SK-N-MC (cell line): ENCODE measurements at places on chromosomes 11 and 22.

- DNase-seq, result no peak
Measured at GRCh38 chr11:43217849-43218248, 93.9 kb upstream of the API5 start.

DNA sequence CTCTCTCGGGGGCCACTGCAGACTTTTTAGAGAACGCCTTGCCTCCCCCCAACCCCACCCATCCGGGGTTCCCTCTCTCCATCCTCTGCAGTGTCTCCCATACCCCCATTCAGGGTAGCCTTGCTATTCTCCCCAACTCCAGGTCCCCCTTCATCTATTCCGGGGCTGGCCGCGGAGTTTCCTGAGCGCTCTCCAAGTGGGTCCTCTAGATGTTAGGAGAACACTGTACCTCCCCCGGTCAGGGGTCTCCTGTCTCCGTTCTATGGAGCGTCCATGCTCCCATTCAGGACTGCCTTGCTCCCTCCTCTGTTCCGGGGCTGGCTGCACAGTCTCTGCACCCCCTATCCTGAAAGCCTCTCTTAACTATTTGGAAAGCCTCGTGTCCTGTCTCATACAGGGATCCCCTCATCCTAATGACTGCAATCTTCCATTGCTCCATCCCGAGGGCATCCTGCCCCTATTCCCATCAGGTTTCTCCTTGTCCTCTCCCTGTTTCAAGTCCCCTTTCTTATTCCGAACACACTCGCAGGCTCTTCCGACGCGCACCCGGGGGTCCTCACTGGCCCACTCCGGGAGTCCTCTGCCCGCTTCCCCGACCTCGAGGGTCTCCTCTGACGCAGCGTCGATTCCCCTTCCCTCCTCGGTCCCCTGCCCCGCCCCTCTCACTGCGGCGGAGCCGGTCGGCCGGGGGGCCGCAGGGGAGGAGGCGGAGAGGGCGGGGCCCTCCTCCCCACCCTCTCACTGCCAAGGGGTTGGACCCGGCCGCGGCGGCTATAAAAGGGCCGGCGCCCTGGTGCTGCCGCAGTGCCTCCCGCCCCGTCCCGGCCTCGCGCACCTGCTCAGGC, at the start of gene NEFH:
Gene NEFH (plus strand): TSS at position 802 of the 845 bp plus-strand sequence. CDS start 45 bp downstream, outside the sequence.
- no peak for DNase-seq

GRCh38 chr11:78690352-78690987, 115.8 kb upstream of the NARS2 start:
- DNase-seq, result no peak

DNA sequence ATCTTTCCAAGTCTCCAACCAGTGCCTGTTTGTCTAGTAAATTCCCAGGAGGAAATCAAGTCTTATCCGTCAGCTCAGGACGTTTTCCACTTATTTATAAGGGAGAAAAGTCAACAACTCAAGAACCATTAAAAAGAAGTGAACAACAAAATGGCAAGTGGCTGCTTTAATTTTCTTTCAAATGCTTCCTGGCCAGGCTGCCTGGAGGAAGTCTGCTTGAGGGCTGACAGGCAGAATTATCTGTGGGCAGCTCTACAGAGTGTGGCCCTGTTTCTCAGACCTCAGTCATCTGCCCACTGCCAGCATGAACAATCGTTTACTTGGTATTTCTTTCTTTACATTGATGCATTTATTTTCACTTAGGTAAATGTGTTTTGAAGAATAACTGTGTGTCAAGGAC, 281.9 kb upstream of the ISX start:
- DNase-seq, result no peak

DNA sequence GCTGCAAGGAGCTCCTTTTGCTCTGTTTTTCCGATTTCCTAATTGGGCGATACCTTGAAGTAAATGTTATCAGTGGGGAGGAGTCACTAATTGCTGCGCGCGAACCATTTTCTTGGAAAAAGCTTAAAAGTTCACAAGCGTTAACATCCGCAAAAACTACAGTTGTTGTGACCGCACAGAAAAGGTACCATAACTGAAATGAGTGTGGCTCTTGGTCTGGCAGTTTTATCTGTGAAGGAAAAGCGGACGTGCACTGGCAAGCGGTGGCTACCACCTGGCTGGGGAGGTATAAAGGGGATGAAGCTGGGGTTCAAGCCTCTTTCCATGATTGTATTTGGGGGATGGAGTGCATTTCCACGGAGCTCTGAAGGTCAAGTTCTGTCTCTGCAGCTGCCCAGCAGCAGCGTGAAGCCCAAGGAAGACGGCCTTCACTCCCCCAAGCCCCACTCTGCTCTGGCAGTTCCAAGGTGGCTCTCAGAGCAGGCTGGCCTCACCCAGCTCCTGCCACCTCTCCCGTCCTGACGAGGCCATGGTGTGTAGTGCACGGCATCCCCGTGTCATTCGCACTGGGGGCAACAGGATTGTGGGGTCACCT, 27.5 kb downstream of the MOV10L1 start:
- DNase-seq, result no peak

DNA sequence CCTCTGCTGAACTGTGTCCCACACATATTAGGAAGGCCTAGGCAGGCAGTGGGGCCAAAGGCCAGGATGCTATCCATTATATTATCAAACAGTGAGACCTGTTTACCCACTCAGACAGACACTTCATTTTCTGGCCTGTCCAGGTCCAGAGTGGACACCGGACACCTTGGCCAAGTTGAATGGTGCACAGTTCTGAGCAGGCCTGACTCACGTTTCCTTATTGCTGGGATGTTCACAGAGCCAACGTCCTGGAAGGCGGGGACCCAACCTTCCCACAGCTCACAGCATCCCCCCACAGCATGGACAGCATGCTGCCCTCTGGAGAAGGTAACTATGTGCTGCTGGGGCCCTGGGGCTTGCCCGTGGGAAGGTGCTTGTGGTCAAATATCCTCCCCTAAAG, 86.6 kb downstream of the BTBD10 start:
- no peak for DNase-seq

GRCh38 chr11:58027341-58027740, 3.4 kb upstream of the OR6Q1 start:
- DNase-seq, result peak; percentile 59

GRCh38 chr22:19998232-19998951, 18.2 kb downstream of the ARVCF start:
- no peak for DNase-seq

DNA sequence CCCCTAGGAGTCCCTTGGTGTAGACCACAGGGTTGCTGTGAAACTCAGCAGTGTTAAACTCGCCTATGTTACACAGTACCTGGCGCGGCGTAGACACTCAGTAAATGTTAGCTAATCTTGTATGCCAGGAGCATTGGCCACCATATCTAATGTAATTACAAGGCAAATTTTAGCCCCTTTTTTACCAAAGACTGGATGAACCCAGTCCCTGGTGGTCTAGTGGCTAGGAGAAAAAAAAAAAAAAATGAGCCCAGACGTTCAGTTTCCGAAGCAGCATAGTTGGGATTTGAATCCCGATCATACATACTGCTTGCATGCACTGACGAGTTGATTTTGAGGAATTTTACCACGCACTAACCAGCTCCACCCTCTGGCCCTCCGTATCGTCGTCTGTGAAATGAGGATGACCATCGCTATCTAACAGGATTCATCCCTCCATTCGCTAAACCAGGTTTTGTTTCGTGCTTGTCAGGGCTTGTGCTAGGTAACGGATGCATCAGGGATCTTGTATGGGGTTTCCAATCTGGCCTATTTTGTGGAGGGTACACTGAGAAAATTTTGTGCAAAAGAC, 688 bp downstream of the PTS start:
- no peak for DNase-seq

GRCh38 chr11:65078151-65078550, 5.7 kb downstream of the CDCA5 start:
- no peak for DNase-seq

DNA sequence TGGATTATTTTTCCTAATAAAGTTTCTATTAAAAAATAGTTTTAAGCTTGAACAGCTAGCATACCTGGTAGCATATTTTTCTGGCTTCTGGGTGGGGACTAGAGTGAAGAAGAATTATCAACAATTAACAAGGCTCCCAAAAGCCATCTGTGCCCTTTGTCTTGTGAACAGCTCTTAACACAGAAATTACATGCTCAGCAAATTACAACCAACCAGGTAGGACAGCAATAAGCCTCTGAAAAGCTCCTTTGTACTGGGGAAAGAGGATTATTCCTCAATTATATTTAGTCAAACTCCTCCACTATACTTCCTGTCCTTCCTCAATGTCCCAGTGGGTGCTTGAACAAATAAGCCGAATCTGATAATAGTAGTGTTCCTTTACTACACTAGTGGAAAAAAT, 162.8 kb downstream of the RAB38 start:
- DNase-seq, result no peak

DNA sequence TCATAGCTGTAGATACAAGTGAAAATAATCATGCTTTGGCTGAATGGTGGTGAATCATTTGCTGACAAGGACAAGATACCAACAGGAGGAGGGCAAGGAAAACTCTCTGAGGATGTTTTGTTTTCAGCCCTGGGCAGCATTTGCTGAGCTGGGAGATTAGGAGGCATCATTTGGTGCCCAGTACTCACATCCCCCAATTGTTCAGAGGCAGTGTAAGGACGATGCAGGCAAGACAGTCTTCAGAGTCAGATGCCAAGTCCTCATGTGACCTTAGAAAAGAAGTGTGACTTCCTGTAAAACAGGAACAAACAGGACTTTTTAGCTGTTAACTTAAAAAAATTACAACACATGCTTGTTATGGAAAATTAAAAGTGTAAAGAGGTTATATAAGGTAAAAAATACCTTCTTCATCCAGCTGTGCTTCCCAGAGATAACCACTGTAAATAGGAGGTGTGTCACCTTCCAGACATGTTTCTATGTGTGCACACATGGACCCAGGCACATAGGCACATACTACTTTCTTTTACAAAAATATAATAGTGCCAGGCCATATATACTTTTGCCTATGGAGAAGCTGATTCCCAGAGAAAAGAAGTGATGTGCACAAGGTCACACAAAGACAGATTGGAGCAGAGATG, 18.0 kb downstream of the CNTF start:
- no peak for DNase-seq

DNA sequence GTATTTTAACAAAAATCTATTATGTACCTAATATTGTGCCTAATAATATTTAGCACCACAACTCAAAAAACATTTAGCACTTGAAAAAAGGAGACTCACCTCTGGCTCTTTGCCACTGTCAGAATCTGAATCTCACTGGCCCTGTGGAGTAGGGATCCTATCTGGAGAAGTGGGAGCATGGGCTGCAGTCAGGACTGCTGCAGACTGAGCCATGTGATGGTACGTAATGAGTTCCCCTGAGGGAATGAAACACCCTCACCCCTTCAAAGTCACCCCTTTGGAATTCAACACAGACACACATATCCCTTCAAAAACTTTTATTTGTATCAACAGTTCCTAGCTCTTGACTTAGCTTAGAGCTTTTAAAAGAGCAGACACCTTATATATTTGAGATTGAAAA, 6.5 kb downstream of the PTPMT1 start:
- no peak for DNase-seq

- DNase-seq, result no peak
Measured at GRCh38 chr22:47019012-47019790, 256.8 kb downstream of the TBC1D22A start.

DNA sequence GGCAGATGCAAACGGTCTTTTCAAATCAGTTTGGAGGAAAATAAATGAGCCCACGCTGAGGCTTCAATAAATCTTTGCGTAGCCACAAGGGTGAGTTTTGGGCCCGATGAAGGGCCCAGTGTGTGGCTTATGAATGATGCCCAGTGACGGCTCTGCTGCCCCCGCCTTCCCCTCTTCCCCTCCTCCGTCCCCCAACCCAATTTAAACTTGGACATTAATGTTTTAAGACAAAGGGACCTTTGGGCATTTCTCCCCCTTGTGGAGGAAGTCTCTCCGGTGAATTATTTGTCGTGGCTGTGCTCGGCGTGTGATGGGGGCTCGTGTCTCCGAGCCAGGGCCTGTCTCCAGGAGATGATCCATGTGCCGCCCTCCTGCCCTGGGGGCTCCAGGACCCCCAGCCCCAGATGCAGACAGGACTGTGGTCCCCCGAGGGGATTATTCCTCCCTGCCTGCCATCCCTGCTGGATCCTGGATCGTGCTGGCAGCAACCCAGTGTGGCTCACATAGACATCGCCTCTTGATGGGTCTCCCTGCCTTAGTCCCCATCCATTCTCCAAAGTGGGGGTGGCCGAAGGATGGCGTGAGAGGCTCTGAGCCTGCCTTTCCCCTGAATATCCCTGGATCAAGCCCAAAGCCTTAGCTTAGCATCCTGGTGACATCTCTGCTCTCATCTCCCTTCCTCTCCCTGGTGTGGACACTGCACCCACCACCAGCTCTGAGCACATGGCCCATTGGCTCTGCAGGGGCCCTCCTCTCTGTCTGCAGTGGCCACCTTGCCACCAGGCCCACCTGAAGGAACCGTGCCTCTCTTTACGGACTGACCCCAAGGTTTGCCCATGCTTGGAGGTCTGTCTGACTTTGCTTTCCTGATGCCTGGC, 56.4 kb downstream of the SMIM38 start:
- DNase-seq, result no peak

DNA sequence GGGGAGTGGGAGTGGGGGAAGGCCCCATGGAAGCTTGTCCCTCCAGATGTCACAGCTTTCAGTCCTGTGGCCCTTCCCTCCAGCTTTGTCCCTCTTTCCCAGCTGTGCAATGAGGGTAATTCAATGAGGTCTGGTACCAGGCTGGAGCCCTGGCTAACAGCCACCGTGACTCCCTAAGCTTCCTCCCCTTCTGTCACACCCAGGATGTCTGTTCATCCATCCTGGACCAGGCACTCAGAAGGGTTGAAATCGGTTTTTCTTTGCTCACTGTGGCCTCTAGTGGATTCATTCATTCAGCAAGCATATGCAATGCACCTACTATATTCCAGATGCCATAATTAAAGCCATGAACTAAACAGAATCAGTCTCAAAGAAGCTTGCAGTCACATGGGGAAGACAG, 38.7 kb downstream of the SYT13 start:
- DNase-seq, result no peak

- DNase-seq, result peak; percentile 50
Measured at GRCh38 chr11:18633256-18634139, 644 bp downstream of the SPTY2D1 start.

DNA sequence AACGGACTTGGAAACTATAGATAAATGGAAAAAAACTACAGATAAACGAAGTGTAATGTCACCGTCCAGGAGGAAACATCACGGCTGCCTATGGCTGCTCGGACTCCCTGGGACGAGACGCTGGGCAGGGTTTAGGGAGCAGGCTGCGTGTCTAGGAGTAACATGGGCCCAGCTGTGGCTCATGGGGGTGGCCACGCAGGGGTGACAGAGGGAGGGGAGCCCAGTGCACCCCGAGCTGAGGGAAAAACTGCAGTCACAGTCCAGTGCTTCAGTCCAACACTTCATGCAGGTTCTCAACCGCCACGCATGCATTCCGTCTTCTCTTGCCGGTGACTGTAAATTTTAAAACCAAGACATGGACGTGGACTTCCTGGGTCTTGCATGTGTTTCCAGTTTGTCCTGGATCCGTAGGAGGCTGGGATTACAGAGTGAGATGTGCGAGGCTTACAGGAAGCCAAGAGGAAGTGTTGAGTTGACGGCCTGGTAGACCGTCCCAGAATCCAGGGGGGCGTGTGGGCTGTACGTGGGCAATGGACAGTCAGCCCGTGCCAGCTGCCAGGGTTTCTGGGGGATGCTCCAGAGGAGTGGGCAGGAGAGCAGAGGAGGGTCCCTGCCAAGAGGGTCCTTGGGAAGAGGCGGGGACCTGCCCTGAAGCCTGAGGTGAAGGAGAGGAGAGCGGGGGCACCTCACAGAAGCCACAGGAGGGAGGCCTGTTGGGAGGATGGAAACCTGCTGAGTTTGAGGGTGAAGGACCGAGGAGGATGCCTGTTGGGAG, 691.4 kb downstream of the BRD1 start:
- no peak for DNase-seq

- DNase-seq, result no peak
Measured at GRCh38 chr11:114876234-114876633, 197.9 kb downstream of the NXPE2 start.

- no peak for DNase-seq
Measured at GRCh38 chr11:119691701-119692539, 37.1 kb downstream of the NECTIN1 start.
